ENCODE measurements at places on chromosomes 7 and 10.

DNA sequence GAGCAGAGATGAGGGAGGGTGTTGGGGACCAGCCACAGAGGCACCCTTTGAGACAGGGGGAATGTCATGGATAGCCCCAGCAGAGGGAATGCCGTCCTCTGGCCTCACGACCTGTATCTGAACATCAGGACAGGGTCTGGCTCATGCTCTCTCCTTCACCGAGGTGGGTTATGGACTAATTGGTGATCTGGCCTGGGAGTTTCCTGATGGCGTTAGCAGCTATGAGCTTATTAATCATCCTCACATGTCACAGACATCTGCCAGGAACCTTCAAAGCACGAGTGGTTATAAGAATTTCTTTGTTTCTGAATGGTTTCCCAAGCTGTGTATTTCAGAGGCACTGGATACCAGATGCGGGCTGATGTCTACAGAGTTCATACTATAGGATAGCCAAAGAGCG, 6.9 kb downstream of the CPA4 start:
- no peak for DNase-seq

DNA sequence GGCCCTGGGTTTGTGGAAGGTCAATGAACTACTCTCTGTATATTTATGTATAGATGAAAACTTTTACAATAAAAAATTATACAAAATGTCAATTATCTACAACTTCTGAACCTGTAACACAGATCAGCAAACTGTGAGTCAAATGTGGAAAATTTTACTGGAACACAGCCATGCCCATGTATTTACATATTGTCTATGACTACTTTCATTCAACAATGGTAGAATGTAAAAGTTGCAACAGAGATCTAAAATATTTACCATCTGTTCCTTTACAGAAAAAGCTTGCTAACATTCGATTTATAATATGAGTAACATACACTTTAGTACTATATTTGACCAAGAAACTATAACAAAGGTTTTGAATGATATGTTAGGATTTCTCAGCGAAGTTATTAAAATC, 481.6 kb downstream of the PARD3 start:
- no peak for DNase-seq

GRCh38 chr7:70621954-70622600, 509.9 kb upstream of the GALNT17 start:
- no peak for DNase-seq

GRCh38 chr7:121404348-121404747, 8.2 kb upstream of the FAM3C start:
- no peak for DNase-seq

DNA sequence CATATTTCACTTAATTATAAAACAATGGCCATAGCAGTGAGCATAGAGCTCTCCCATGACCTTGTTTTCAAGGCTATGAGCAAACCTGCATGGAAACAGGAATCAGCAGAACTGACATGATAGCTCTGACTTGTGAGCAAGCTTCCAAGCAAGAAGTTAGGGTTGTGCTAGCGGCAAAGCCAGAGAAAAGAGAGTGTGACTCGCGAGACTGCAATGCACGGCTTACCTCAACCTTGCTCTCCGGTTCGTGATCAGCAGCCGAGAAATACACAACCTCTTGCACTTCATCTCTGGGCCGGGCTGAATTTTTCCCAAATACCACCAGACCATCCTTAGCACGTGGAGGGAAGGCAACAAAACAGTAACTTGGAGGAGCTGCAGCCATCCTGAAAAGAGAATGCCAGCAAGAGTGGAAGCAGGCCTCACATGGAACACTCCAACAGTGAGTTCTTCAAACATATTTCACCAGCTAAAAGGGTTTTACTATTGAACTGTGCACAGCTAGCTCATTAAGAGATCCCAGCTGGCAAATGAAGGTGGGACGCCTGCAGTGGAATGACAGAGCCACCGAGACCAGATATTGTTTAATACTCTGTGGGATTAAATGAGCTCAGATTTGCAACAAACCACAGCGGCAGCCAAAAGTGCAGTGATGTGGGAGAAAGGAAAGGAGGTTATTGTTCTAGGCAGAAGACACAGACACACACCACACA, 20.8 kb downstream of the SCRN1 start:
- peak; percentile 66 for DNase-seq

DNA sequence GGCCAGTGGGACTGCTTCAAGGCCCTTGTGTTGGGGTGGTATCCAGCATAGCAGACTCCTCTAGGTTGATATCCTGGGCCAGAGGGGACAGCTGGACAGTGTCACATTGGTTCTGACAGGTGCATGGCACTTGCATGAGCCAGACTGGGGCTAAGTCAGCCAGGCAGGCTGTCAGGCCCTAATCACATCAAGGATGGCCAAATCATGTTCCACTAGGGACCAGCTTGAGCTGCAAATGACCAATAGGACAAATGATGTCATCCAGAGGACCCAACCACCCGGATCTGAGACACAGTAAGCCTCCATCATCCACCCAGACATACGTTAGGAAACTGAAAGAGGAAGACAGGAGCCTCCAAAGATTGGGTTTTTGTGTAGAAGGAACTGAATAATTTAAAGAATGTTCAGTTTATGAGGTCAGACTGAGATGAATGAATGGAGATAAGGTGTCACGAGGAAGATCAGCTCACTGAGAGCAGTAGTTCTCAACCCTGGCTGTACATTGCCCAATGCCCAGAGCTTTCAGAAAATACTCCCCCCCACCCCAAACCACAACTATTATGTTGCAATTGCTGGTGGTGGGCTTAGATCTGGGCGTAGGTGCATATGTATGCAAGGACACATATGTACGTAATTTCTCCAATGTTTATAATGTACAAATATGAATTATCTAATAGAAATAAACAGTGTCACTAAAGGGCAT, 75.2 kb upstream of the INHBA start:
- no peak for DNase-seq

GRCh38 chr7:29516491-29516890, 47.1 kb upstream of the PRR15 start:
- no peak for DNase-seq

- no peak for DNase-seq
These were observed 365.9 kb downstream of the CRPPA start for GRCh38 chr7:16055263-16055976.

- DNase-seq: peak; percentile 47
These were observed 65.5 kb upstream of the SH2B2 start for GRCh38 chr7:102220960-102221800.

GRCh38 chr10:22690614-22691431, 23.6 kb downstream of the PIP4K2A start:
- no peak for DNase-seq

Measured in H54 (cell line).